ENCODE measurements at places on chromosomes 1 and 21. TPM values are rescaled to one million over a fixed set of nuclear protein-coding genes. Genes with fewer than 3 reads are reported as not detected.

- no peak for DNase-seq
These were observed 14.7 kb downstream of the TIE1 start for GRCh38 chr1:43315481-43315880.

GRCh38 chr1:57450981-57451380 lies 27.1 kb upstream of the DAB1 start:
- DNase-seq: no peak

DNA sequence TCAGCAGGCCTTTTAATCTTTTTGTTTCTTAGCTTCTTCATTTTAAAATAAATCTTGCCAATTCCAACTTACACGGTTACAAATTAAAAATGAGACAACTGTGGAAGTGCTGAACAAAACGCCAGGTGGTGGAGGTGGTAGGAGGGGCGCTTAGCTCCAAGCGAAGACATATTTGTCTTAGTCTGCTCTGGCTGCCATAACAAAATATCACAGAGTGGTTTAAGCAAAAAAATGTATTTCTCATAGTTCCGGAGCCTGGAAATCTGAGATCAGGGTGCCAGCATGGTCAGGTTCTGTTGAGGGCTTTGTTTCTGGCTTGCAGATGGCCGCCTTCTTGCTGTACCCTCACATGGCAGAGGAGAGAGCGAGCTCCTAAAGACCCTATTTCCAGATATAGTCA lies 14.9 kb downstream of the IER5 start:
- DNase-seq: no peak

DNA sequence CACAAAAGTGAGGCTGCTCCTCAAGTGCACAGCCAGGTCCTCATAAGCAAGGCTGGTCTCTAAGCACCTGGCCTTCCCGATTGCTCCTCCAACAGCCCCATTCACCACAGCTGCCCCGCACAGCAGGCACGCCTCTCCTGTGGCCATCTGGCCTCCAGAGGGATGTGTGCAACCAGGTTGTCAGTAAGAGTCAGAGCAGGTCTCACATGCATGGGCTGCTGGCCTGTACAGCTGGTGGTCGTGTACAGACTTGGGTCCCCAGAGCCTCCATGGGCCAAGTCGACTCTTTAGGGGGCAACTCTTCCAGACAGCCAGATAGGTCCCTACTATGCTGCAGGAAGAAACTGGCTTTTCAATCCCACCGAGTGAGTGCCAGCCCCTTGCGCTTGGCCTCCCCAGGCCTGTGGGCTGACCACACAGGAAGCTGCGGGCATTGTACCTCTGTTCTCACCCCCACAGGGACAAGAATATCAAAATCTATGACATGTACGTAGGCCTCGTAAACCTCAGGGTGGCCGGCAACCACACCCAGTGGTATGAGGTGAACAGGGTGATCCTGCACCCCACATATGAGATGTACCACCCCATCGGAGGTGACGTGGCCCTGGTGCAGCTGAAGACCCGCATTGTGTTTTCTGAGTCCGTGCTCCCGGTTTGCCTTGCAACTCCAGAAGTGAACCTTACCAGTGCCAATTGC lies 1.4 kb downstream of the PRSS38 start:
- no peak for DNase-seq

The AXDND1 gene
- 2.5 TPM for total RNA-seq

The FOXD2 gene
- total RNA-seq: 0.57 TPM

The ARID1A gene
- total RNA-seq: 49.6 TPM

Data from esophagus muscularis mucosa (tissue), 4 donors.